MM.1S (cell line): ENCODE measurements at places on chromosomes 11 and 22.
A peak's percentile ranks its signal among the peaks of the same experiment; 100 is the strongest.

DNA sequence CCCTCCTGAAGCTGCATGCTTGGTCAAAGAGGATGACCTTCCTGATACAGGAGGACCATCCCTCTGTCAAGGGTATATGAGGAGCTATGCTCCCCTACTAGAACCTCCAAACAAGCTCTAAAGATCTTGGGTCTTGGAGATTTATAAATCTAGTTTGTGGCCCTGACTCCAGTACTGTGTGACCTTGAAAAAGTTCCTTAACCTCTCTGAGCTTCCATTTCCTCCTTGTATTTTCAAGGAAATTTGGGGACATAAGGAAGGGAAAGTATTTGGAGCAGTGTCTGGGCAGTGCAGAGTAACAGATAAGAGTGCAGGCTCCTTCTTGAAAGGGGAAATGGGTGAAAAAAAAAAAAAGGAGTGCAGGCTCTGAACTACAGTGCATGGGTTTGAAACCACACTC lies 45.9 kb downstream of the CHRDL2 start:
- no peak for DNase-seq

GRCh38 chr22:30826670-30827355 lies 132.1 kb downstream of the OSBP2 start:
- DNase-seq = no peak

- no peak for DNase-seq
Measured at GRCh38 chr11:16262645-16262955, 93.7 kb downstream of the SOX6 start.

DNA sequence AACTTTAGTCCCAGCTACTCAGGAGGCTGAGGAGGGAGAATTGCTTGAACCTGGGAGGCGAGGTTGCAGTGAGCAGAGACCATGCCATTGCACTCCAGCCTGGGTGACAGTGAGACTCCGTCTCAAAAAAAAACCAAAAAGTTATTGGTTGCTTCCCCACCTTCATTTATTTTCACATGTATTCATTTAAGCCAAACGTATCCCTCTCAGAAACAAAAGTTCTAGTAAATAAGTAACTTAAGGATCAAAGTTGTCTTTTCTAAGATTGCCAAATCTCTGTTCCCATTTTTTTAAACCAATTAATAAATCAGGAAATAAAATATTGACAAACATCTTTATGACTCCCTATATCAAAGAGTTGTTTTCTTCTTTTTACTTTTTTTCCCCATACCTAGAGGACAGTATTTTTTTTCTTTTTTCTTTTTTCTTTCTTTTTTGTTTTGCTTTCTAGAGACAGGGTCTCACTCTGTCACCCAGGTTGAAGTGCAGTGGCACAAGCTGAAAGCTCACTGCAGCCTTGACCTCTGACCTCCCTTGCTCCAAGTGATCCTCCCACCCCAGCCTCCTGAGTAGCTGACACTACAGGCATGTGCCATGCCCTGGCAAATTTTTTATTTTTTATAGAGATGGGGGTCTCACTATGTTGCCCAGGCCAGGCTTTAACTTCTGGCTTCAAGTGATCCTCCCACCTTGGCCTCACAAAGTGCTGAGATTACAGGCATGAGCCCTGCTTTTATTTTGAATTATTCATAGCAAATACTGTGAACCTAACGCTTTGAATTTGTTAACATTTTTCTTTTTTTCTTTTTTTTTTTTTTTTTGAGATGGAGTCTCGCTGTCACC lies 11.4 kb downstream of the ZFTA start:
- DNase-seq = no peak

GRCh38 chr11:124863137-124863825 lies 2.0 kb upstream of the ROBO3 start:
- DNase-seq = no peak

DNA sequence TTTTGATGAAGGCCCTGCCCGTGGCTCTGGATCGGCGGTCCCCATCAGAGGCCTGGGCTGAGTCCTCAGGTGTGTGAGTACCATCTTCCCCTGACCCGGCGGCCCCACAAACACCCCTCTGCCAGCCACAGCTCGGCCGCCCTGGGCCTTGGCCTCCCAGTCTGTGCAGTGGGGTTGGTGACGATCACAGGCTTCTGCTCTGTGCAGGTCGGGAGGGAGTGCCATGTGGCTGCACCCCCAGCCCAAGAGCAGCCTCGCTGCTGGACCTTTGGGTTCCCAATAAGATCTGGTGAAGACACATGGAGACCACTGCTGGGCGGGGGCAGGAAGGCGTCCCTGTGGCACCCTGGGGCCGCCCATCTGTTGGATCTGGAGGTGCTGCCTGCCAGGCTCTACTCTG lies 47.1 kb upstream of the PPARA start:
- no peak for DNase-seq

DNA sequence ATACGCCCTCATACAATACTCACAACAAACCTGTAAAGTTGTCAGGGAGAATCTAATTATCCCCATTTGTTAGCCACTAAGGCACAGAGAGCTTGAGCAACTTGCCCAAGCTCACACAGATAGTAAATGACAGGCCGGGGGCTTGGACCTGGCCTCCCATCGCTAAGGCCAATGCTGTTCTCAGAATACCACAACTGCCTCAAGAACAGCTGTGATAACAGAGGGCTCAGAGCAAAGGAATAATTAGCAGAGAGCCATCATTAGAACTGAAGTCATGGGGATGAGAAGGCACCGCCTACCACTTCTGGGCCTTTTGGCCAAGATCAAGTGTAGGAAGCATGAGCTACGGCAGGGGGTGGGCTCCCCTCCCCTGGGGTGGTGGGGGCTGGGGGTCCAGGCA lies 98.6 kb downstream of the FEZ1 start:
- DNase-seq = no peak

- no peak for DNase-seq
Measured at GRCh38 chr11:77211594-77212251, 83.7 kb downstream of the MYO7A start.

GRCh38 chr11:115926601-115927000 lies 422.4 kb upstream of the CADM1 start:
- no peak for DNase-seq

DNA sequence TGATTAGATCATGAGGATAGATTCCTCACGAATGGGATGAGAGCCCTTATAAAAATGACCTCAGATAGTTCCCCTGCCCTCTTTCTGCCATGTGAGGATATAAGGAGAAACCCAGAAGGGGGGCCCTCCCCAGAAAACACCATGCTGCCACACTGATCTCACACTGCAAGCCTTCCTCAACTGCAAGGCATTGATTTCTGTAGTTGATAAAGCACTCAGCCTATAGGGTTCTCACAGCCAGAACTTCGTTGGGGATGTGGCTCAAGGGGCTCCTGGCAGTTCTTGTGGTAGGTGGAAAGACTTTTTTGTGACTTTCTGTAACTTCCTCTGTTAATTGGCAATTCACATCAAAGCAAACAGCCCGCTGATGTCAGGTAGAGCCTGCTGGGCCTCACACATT lies 108.9 kb downstream of the CD44 start:
- DNase-seq = no peak

- DNase-seq = no peak
Measured at GRCh38 chr11:131041331-131042040, 125.2 kb upstream of the SNX19 start.

DNA sequence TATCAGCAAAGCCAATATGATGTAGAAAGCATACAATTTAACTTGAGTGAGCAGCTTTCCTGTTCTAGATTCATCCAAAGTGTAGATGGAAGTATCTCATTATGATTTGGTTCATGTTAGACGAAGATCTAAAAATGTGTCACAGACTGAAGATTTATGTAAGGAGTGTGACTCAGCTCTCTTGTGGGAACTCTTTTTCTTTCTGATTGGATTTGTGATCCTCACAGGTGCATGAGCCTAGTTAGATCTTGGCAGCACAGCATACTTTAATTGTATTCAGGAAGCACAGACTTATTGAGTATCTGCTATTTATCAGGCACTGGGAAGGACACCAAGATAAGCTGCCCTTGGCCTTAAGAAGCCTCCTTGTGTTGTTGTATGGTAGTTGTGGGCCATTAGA lies 147.1 kb downstream of the C11orf91 start:
- DNase-seq = no peak

DNA sequence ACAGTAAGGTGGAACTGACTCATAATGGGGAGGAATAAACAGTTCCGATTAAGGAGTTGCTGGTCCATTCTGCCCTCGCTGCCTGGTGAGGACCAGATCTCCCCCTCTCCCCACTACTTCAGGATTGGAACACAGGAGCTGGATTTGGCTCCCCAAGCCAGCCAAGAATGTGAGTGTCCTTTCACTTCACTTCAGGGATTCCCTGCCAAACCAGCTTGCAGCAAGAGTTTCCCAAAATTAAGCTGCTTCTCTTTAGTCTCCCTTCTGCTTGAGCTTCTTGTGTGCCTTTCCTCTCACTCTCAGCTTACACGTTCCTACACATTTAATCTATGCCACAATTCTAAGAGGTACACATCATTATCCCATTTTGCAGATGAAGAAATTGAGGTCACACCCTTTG lies 234.1 kb downstream of the BUD13 start:
- no peak for DNase-seq

- DNase-seq = no peak
Measured at GRCh38 chr11:108198833-108199232, 23.6 kb downstream of the NPAT start.

DNA sequence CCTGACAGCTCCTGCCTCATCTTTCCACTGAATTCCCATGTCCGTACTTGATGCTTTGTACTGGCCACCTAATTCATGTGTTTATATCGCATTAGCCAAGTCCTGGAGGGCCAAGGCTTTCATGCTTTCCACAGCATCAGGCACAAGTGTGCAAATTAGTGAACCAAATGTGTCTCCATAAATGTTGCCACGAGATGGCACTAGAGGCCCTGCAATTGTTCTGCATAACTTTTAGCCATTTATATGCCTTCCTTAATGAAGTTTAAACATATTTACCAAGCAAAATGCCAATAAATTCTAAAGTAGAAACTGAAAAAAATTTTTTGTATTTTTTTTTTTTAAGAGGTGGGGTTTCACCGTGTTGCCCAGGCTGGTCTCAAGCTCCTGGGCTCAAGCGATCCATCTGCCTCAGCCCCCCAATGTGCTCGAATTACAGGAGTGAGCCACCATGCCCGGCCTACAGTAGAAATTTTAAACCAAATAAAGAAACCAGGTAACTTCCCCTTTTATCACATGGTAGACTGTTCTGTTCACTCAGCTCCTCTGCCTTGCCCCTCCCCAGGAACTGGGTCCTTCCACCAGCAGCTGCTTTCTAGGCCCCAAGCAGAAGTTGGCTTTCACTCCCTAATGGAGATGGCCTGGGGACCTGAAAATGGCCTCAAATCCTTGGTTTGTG lies 20.8 kb upstream of the IL18BP start:
- peak; percentile 57 for DNase-seq

GRCh38 chr11:15819679-15820286 lies 536.6 kb downstream of the SOX6 start:
- peak; percentile 53 for DNase-seq

GRCh38 chr11:83249972-83250593 lies 36.1 kb downstream of the CCDC90B start:
- peak; percentile 54 for DNase-seq

- DNase-seq = no peak
Measured at GRCh38 chr11:44229098-44229497, 80.8 kb downstream of the ALX4 start.

DNA sequence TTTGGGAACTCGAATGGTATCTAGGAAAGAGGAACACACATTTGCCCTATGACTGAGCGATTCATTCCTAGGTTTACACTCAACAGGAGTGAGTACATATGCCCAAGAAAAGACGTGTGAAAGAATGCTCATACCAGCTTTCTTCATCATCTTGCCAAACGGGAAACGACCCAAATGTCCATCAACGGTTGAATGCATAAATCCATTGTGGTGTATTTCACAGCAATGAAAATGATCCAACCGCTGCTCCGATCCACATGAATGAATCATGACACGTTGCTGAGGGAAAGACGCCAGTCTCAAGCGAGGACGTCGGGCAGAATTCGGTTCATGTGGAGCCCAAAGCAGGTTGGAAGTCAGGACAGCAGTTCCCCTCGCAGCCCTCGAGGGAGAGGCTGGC lies 71.5 kb downstream of the CYTH4 start:
- no peak for DNase-seq

DNA sequence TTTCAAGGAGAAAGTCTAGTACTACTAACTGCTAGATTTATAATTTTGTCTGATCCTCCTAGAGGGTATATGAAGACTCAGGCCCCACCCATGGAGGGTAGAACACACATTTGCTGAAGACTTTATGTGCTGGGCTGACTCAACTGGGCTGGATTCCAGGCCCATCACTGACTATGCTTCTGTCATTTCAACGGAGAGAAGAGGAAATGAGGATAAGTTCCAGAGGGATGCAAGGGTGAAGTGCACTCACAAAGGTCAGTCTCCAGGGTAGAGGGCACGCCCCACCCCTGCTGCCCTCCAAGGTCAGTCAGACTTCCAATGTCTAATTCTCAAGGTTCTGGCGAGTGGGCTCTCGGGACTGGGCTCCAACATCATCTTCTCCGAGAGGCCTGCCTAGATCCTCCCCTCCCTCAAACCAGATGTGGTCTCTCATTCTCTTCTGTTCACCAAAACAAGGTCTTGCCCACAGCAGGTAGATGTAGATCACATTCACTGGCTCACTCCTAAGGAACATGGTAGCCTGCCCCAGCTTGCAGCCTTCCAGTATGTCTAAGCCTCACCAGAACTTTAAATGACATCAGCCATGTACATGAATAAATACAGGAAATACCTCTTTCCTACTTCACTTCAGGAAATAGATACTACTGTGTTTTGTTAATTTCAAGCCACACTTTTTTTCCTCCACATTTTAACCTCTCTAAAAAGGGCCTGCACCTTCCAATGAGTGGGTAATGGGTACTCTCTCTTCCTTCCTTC lies 7.3 kb upstream of the C11orf86 start:
- no peak for DNase-seq

DNA sequence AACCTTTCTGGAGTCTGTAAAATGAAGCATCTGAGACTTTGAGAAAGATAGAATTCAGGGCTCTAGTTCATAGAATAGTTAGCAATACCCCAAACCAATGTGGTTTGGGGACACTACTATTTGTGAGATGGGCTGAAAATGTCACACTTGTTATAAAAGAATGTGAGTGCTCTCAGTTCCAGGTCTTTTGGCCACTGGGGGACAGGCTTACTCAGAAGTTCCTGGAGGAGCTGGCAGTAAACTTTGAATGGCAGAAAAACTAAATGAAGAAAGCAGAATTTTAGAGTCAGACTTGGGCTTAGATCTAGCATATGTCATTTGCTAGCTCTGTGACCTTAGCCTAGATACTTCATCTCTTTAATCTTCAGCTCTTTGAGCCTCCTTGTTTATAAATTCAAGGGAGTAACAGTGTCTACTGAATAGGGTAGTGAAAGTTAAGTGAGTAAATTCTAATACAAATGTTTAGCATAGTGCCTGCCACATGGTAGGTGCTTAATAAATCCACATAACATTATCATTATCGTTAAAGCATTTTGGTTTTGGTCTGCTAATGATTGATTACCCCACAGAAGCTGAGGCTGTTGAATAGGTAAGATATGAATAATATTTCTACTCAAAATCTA lies 3.7 kb downstream of the LYVE1 start:
- DNase-seq = peak; percentile 21

- DNase-seq = no peak
Measured at GRCh38 chr22:36280379-36280778, 27.4 kb downstream of the APOL1 start.
